ENCODE measurements at places on chromosomes 1 and 21.

- DNase-seq = no peak
Measured at GRCh38 chr1:115929881-115930280, 46.4 kb upstream of the SLC22A15 start.

DNA sequence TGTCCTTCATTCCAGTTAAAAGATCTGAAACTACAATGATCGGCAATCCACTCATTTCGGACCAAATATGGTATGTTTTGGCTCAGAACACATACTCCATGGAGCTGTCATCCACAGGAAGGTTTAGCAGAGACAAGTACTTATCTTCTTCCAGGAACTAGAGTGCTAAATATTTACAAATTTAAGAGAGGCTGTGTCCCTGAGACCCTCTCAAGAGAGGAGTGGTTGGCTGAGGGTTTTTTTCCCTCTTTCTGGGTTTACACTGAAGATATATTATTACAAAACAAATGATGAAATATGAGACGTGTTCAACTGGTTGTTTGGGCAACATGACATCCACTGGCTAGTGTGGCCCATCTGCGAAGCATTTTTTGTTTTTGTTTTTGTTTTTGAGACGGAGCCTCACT is 25.9 kb upstream of the NID1 start:
- no peak for DNase-seq

GRCh38 chr1:12810691-12811408 is 19.7 kb downstream of the PRAMEF1 start:
- no peak for DNase-seq

DNA sequence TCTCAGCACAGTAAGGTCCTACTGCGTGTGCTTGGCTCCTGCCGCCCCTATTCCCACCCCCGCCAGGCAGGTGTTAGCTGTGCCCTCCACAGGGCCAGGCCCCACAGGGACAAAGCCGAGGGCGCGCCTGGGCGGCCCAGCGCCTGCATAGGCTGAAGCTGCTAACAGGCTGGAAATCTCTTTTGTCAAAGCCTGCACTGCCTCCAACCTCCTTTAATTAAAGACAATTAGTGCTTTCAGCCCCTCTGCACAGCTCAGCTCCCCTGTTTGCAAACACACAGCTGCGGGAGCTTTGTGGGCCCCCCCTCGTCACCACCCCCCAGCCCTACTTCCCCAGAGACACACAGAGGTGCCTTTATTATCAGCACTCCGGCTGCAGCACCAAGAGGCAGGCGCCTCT is 95.9 kb downstream of the EPHB2 start:
- no peak for DNase-seq

GRCh38 chr1:159144571-159144970 is 26.8 kb upstream of the CADM3 start:
- DNase-seq = no peak

DNA sequence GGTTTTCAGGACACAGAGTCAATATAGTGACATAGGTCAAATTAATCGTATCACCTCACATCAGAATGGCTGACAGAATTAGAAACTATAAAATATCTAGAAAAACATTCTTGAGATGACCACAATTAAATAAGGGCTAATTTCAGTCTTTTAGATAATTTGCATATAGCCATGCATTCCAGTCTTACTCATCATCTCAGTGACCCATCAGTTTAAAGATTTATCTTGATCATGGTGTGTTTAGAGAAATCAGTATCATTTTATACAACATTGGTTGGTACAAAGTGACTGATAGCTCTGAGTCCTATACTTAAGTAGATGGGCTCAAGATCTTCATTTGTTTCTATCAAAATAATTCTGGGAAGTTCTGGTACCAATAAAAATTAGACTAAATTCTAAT is 262.3 kb upstream of the SNX7 start:
- DNase-seq = no peak

GRCh38 chr1:109392037-109392787 is 5.5 kb downstream of the SORT1 start:
- DNase-seq = no peak

DNA sequence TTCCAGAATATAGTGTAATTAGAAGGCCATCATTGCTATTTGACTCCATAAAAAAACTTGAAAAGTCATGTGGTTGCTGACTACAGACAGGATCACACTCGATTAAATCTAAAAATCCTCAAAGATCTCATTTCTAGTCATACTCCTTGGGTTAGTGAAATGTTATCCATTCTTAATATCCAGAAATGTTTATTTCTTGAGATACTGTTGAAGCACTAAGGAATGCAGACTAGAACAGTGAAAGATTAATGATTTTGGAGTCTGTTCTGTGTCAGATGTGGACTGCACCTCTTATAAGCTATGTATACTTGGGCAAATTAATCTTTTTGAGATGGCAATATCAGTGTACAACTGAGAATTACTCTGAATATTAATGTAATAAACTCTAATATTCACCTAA is 65.1 kb downstream of the ADSS2 start:
- no peak for DNase-seq

DNA sequence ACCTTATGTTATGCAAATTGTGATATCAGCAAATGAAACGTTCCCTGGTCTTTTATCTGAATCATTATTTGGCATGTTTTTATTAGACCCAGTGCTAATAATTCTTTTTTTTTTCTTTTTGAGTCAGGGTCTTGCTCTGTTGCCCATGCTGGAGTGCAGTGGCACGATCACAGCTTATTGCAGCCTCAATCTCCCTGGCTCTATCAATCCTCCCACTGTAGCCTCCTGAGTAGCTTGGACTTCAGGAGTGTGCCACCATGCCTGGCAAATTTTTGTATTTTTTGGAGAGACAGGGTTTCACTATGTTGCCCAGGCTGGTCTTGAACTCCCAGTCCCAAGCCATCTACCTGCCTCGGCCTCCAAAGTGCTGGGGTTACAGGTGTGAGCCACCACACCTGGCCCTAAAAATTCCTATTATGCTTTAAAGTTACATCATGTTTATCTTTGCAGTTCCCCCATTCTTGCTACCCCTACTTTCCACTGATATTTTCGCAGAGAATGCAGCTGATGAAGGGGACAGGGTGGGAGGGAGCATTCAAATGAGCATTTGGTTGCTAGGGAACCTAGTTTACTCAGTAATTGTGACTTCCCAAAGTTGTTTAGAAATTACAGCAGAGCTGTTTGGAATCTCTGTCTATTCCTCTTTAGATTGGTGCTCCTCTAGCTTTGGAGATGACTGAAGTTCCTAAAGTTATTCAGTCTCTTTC is 18.4 kb downstream of the C1orf21 start:
- no peak for DNase-seq

GRCh38 chr1:164265232-164265631 is 293.8 kb upstream of the PBX1 start:
- DNase-seq = no peak

- DNase-seq = no peak
Measured at GRCh38 chr21:42459546-42460215, 36.3 kb downstream of the RSPH1 start.

DNA sequence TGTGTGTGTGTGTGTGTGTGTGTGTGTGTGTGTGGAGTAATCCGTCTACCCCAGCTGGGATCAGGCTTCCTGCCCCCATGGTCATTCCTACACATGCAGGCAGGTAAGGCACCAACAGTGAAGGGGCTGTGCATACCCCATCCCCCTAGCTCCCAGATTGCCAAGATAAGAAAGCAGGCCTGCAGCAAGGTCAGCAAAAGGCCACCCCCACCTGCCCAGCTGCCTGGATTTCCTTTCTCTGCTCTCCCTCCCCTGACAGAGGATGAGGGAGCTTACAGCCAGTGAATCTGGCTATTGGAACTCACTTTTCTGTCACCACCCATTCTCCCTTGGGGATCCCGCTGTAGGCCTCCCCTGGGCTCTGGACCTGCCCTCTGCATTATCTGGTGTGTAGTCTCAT is 7.9 kb downstream of the ALX3 start:
- DNase-seq = no peak

DNA sequence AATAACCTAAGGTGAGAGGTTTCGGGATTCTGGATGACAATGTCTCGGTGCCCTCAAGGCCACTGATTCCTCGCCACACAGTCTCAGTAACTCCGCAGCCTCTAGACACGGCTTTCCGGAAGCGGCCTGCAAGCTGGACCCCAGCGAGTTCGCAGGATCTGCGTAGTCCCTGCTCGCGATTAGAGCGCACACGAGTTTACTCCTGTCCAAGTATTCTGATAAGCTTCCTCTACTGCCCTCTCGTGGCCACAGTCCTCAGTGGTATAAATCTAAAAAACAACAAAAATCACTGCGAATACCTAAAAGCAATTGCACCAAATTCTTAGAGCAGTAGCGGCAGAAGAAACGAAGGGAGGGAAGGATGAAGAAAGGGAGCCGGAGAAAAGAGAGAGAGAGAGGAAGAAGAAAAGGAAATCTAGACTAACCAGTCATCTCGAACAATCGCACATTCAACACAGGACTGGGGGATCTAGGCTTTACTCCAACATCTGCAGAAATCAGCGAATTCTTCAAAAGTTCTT is 1.1 kb upstream of the PLXNA2 start:
- DNase-seq = peak; percentile 39

DNA sequence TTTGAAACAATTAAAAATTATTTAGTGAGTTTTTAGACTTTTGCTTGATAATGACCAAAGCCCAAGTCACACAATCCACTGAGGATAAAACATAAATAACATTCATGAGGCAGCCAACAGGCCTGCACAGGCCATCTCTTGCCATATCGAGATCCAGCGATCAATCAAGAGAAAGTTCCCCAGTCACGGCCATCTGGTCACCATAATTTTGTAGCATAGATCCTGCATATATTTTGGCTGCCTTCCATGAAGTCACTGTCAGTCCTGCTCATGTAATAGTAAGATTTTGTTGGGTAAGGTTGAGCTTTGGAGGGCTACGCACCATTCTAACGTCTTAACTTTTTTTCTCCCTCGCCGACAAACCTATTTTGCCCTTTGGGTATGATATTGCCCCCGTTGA is 17.5 kb downstream of the KPNA6 start:
- no peak for DNase-seq

- no peak for DNase-seq
Measured at GRCh38 chr1:24195136-24195535, 8.0 kb upstream of the IFNLR1 start.

DNA sequence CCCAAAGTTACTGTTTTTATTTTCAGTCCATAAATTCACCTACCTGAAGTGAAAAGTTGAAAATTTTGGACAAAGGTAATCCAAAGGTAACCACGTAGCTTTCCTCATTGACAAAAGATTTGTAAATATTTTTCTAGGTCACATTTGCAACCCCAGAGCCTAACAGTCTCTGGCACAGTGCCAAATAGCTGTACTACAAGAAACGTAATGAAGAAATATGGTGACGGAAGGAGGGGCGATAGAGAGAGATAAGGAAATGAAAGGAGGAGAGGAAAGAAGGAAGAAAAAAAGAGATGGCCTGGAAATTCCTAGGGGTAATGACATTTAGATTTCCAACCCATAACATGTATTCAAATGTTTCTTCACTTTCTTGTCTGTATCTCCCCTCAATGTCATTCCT is 159.4 kb downstream of the BARHL2 start:
- no peak for DNase-seq

GRCh38 chr1:56185493-56185892 is 393.9 kb downstream of the PLPP3 start:
- no peak for DNase-seq

DNA sequence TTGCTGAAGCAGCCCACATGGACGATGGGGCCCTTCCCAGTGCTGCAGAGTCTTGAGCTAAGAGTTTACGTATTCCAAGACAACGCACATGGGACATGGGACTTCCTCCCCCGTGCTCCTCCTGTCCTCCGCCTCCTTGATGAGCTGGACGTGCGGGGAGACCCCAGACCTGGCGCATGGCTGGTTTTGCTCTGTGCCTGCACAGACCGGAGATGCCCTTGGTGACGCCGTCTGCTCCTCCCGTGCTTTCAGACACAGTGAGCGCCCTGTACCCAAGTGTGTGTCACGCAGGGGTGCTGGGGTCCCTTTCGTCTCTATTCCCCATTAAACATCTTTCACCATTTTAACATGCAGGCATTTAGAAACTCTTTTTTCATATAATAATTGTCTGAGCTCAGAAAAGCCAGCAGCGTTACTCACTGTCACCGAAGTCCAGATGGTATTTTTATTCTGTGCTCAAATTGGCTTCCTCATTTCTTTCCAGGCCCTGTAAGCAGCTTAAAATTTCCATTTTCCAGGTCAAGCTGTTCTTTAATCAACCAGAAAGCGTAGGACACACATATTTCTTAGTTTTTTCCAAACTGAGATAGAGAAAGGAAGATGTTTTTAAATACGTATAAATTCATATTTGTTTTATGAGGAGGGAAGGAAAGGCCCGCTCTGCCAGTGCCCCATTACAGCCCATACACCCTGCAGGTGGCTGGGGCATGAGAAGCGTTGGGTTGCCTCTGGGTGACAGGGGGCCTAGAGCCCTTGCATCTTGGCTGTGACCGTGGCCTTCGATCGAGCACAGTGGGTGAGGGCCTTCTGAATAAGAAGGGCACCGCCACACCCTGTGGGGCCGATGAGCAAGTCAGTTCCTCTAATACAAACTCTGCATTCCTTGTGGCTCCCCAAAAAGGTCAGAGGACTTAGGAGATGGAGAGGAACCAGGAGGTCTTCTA is 17.9 kb upstream of the ZBTB21 start:
- DNase-seq = no peak

- no peak for DNase-seq
Measured at GRCh38 chr21:42545317-42545716, 31.7 kb downstream of the SLC37A1 start.

- DNase-seq = no peak
Measured at GRCh38 chr1:181010789-181011188, 11.9 kb downstream of the STX6 start.

DNA sequence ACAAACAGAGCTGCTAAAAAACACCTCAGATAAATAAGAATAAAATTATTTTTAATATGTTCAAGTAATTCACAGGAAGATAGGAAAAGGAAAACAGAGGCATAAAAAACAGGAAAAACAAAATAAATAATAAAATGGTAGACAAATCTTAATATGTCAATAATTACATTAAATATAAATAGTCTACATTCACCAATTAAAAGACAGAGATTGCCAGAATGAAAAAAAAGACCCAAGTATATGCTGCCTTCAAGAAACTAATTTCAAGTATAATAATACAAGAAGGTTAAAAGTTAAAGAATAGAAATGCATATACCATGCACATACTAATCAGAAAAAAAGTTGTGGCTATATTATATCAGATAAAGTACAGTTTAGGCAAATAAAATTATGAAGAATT is 1.9 kb downstream of the CYP2J2 start:
- DNase-seq = no peak

- no peak for DNase-seq
Measured at GRCh38 chr1:214010197-214010573, 22.4 kb downstream of the PROX1 start.

DNA sequence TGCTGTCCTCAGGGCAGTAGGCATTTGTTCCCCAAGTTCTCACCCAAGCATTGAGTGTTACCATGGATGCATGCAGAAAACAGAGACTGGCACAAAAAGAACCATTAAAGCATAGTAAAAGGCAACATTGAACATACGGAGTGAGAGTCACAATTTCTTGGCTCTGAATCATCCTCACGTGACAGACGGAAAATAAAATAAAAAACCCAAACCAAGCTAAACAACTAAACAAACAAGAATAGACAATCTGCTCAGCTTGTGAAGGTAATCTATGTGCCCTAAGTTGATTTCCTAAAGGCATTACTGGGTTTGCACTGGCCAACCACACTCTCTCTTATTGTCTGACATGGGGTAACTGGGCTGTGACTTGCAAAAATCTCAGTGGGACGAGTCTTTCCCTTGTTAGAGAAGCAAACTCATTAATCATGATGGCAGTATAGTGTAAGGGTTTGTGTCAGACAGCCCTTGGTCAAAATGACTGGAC is 306.0 kb downstream of the ASTN1 start:
- DNase-seq = no peak

GRCh38 chr1:167500283-167500860 is 18.0 kb downstream of the CD247 start:
- no peak for DNase-seq

- DNase-seq = no peak
Measured at GRCh38 chr1:95451054-95451453, 217.0 kb downstream of the RWDD3 start.

All from GOT3 (cell line).